Hematopoietic multipotent progenitor cell treated with erythropoietin and hydrocortisone succinate and interleukin-3 and kit ligand, for 17 days (in vitro differentiated cells): ENCODE measurements at places on chromosomes 11 and 22.

DNA sequence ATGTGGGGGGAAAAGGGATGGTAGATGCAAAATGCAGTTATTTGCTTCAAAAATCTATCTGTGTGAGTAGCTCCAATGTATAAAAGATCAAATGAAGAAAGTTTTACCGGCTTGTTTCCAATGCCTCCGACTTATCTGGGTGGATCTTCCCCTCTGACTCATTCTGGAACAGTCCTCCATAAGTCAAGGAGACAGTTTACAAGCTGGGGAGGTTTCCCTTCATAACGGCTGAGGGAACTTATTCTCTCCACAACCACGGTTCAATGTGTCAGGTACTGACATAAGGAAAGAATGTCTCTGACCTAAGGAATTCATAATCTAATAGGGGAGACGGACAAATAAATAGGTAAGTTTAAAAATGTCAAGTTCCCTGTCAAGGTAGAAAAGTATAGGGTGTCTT lies 49.7 kb upstream of the BIRC3 start:
- DNase-seq = no peak

DNA sequence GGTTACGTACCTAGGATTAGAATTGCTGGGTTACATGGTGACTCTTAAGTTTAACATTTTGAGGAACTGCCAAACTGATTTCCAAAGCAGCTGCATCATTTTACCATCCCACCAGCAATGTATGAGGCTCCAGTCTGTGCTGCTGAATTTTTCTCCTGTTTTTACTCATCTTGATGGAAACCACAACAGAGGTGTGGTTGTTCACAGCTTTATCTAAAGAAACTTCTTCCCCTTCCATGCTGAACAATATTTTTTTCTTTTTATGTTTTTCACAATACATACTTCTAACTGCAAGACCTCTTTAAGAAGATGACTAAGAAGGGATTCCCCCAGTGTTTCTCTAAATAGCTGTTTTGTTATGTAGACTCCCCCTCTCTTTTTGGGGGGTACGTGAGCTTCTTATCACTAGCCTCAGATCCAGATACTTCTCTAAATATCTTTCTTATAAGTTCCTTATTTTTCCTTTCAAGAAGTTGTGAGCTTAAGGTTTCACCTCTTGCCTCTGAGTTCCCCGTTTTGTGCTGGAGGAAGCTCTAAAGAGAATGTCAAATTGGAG lies 24.0 kb downstream of the TCP11L1 start:
- no peak for DNase-seq

- DNase-seq = no peak
Observed at GRCh38 chr11:65538915-65539743, 14.2 kb downstream of the SCYL1 start.

DNA sequence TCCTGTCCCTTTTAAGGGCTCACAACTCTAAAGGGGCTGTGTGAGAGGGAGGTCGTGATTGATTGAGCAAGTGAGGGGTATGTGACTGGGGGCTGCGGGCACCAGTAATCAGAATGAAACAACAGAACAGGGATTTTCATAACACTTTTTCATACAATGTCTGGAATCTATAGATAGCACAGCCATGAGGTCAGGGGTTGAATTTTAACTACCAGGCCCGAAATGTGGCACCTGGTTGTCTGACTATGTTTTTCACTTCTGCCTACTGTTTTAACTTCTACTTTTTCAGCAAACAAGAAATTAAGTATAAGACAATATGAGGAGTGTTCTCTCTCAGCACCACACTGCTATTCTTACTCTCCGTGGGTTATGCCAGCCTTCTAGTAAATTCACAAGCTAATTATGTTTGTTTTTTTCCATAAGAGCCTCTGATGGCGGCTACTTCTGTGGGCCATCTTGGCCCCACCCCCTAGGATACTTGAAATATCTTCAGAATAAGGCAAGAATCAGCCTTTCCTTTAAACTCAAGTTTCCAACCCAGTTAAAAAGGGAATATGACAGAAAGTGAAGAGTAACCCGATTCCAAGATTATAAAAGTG lies 552.8 kb upstream of the CHORDC1 start:
- DNase-seq = no peak

DNA sequence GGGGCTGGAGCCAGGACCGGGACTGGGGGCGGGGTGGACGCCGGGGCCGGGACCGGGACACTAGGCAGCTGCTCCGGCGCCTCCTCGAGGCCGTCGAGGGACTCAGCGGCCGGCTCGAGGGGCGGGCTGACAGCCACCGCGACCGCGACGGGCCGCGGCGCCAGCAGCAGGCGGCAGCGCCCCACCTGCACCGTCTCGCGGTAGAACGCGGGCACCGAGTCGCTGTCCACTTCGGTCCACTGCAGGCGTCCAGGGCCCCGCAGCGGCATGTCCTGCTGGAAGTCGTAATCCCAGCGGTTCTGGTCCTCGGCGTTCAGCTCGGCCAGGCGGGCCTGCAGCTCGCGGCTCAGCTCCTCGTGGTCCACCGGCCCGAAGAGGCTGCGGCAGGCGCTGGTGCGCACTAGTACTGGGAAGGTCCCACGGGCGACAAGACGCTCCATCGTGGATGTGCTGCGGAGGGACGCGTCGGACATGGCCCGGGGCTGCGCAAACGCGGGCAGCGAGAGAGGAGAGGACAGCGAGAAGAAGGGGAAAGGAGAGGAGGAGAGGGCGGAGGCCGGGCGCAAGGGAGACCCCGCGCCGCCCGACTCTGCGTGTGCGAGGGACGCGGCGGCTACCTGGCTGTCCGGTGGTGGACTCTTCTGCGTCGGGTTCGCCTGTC lies 428 bp downstream of the CDKN1C start:
- DNase-seq = no peak

DNA sequence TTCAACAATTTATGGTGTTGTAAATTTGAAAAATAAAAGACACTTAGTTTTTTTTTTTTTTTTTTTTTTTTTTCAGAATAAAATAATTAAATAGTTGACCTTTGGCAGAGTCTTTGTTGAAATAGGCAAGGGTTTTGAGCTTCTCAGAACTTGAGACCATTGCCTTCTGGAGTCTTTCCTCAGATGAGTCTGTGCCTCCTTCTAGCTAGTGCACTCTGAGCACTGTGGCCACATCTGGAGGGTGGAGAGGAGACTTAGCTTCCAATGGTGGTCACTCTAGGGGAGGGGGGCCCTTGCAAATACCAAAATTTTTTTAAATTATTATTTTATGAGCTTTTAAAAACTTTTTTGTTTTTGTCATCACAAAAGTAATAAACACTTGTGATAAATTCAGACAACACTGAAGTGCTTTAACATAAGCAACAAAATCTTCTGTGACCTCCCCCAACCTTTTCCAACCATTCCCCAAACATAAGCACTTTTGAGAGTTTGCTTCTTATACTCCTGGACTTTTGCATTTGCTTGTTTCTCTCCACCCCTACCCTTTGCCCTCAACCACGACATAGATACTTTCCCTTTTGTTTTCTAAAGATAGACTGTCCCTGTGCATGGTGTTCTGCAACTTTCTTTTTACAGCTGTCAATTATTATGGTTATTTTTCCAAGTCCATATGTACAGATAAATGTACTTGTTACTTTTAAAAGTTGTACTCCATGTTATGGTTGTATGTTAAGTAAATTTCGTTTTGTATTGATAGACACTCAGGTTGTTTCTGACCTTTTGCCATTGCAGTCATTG lies 41.1 kb downstream of the BMAL1 start:
- DNase-seq = no peak

DNA sequence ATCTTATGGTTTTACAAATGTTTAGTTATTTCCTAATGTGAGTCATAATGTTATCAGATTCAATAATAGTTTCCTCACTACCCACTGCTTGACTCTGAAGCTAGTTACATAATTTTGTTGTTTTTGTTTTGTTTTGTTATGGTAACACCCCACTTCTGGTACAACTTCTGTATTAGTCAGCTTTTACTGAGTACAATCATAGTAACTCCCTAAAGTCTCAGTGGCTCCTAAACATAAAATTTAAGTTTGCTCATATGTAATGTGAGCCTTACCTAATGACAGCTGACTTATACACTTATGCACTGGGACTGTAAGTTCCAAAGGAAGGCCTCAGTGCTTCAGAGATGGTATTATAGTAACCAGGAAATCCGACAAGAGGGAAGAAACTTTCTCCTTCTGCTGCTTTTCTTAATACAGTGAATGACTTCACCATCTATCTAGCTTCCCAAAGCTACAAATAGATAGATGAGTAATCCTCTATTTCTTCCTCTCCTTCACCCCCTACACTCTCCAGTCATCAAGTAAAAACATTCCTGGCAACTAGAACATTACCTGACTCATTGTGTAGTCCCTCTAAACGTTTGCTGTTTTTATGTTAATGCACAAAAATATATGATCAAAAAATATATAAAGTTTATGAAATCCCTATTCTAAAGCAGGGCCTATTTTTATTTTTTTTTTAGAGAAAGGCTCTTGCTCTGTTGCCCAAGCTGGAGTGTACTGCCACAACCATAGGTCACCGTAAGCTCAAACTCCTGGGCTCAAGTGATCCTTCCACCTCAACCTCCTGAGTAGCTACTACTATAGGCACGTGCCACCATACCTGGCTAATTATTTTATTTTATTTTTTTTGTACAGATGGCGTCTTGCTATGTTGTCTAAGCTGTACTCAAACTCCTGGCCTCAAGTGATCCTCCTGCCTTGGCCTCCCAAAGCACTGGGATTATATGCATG lies 563.0 kb downstream of the SOX6 start:
- no peak for DNase-seq

DNA sequence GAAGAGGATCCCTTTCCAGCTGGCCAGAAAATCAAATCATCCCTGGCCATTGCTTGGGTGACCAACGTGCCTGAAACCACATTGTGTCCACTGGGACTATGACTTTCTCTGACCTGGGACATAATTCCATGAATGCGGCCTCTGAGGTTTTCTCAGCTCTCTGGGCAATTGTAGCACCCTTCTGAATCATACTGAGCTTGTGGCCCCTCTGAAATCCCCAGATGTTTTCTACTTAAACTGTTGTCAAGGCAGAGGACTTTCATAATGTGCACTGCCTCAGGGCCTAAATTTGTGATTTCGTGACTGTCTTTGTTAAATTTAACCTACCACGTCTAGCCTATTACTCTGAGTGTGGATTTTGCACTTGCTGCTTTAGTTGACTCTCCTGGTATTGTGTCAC lies 321.1 kb upstream of the PLET1 start:
- no peak for DNase-seq

DNA sequence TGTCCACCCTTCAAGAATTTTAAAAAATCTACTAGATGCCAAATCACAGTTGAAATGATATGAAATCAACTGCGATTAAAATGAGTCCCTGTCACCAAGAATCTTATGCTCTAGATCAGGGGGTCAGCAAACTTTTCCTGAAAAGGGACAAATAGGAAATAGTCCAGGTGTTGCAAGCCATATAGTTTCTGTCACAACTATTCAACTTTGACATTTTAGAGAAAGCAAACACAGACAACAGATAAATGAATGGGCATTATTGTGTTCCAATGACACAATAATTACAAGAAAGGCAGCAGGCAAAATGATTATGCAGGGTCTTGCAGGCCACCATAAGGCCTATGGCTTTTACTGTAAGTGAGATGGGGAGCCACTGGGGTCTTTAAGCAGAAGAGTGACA lies 58.6 kb downstream of the IMMP1L start:
- no peak for DNase-seq

- DNase-seq = no peak
Observed at GRCh38 chr11:130465263-130465662, 16.8 kb downstream of the ADAMTS15 start.

- no peak for DNase-seq
Observed at GRCh38 chr11:45513821-45514340, 151.5 kb downstream of the CHST1 start.

DNA sequence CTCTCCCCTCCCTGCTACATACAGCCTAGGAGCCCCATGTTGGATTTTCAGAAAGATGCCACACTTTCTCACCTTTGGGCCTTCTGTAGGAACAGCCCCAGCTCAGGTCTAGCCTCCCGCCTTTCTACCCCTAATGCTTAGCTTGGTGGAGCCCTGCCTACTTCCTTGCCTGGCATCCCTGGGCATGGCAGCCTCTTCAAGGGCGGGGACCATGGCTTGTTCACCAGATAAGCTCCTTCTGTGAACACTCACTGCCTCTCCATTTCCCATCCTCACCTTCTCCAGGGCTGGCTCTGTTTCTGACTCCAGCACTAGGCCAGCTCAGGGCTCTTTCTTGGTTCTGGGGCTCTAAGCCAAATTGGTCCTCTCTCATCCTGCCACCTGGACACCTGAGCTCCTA lies 1.4 kb downstream of the SEPTIN3 start:
- DNase-seq = peak; percentile 60

DNA sequence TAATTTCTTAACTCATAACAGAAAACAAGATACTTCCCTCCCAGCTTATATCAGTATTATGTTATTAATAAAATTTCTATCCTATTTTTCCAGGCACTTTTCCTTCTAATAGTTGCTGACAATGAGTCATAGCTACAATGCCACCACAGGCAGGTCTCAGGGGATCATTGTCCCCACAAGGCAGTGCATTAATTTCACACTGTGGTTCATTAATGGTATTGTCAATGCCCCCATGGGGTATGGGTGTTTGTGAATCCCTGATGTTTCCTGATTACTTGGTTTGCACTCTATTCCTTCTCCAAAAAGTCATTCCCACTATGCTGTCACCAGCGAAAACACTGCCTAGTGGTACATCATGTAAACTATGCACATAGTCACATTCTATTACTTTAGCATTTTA lies 345.5 kb upstream of the CTSC start:
- no peak for DNase-seq

DNA sequence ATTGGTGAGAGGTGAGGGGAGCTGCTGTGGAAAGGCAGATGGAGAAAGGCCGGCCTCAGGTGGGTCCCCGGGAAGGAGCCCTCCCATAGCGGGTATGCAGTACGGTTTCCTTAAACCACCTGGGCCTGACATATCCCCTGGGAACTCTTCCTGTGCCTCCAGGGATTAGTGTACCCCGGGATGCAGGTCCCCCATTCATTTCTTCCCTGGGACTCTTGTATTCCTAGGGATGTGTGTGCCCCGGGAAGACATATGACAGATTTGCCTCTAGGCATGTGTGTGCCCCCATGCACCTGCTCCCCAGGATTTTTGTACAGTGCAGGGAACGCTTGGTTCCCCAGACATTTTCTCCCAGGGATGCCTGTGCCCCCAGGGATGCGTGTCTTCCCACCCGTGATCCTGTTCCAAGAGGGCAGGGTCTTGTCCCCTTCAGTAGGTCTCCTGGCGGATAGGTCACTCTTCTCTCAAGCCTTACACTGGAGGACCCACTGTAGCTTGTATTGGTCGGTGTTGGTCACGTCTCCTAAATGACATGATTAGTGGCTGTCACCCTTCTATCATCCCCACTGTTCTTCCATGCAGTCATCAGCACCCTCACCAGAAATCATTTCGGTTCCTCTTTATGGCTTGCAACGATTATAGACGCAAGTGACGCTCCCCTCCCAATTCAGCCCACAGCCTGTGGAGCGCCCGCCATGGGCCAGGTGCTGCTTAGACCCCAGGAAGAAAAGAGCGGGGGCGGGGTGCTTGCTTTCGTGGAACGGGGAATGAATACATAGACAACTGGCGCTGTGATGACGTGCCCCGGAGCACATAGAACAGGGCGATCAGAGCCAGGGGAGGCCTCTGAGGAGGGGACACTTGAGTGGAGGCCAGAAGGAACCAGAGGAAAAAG lies 1.3 kb downstream of the PARVB start:
- no peak for DNase-seq

- DNase-seq = no peak
Observed at GRCh38 chr11:15481871-15482270, 367.1 kb downstream of the INSC start.

GRCh38 chr11:74487875-74488274 lies 5.6 kb downstream of the LIPT2 start:
- no peak for DNase-seq

- no peak for DNase-seq
Observed at GRCh38 chr22:38403812-38404211, 51.2 kb downstream of the KCNJ4 start.

GRCh38 chr11:28137832-28138231 lies 29.6 kb downstream of the METTL15 start:
- DNase-seq = no peak
